T-helper 17 cell (primary cell): ENCODE measurements at places on chromosomes 3 and 15. TPM values are rescaled to one million over a fixed set of nuclear protein-coding genes. Genes with fewer than 3 reads are reported as not detected.

DNA sequence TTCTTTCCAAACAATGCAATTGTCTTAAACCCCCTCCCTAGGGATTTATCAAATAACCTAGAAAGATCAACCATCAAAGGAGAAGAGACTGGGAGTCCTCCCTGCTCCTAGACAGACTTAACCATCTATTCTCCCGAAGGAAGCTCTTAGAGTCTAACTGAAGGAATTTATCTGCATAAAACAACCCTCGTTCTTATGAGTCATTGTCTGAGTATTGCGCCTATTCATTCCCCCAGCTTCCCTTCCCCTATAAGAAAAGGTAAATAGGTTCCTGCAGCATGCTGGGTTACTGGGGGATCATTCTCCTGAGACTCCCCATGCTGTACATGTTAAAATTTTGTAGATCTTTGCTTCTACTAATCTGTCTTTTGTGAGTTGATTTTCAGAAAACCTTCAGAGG lies 412.7 kb downstream of the OCA2 start:
- H3K27me3 ChIP-seq: no peaks in the 10 kb centered on the region
- no peak overlapping the region for H3K4me3 ChIP-seq
- no peaks in the 10 kb centered on the region for H3K36me3 ChIP-seq
- H3K4me1 ChIP-seq: no peaks in the 10 kb centered on the region

- H3K4me1 ChIP-seq: no peaks in the 10 kb centered on the region
- H3K27ac ChIP-seq: no peak overlapping the region
- DNase-seq: no peak
- no peaks in the 10 kb centered on the region for H3K36me3 ChIP-seq
- H3K4me3 ChIP-seq: no peak overlapping the region
- peaks cover 38% of the 10 kb centered on the region for H3K27me3 ChIP-seq
Measured at GRCh38 chr3:157544501-157545130, 41.4 kb upstream of the VEPH1 start.

The CFAP20DC gene
- total RNA-seq: 0.47 TPM

- DNase-seq: no peak
- H3K4me1 ChIP-seq: no peaks in the 10 kb centered on the region
- no peak overlapping the region for H3K27ac ChIP-seq
Measured at GRCh38 chr3:124315215-124316033, 323.5 kb upstream of the ROPN1 start.

GRCh38 chr15:47570044-47570443 lies 147.3 kb upstream of the SEMA6D start:
- no peak for DNase-seq
- H3K27me3 ChIP-seq: no peaks in the 10 kb centered on the region
- no peak overlapping the region for H3K4me3 ChIP-seq
- H3K36me3 ChIP-seq: no peaks in the 10 kb centered on the region

DNA sequence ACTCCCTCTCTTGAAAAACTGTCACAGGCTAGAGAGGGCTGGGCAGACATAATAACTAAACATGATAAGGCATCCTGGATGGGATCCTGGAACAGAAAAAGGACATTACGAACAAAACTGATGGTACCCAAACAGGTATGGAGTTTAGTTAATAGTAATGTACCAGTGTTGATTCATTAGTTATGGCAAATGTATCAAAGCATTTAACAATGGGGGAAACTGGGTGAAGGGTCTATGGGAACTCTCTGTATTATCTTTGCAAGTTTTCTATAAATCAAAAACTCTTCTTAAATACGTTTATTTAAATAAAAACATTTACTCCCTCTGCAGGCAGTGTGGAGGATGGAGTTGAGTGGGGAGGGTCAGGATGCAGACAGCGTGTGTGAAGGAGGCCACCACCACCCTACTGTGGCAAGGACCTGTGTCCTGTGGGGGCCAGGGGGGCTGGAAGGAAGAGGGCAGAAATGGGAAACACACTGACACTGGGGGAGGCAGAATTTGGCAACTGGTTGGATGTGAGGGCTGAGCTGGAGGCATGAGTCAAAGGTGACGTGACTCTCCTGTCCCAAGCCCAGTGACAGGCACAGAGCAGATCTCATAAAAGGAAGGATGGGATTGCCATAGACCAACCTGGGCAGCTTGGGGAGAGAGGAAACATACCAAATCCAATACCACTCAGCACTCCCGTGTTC lies 59.6 kb upstream of the ITGA11 start:
- H3K27me3 ChIP-seq: peaks cover 31% of the 10 kb centered on the region
- DNase-seq: no peak
- no peaks in the 10 kb centered on the region for H3K4me1 ChIP-seq
- H3K4me3 ChIP-seq: no peak overlapping the region
- H3K27ac ChIP-seq: no peak overlapping the region
- no peaks in the 10 kb centered on the region for H3K36me3 ChIP-seq

The CFAP91 gene
- total RNA-seq: 0.63 TPM
